ENCODE measurements at places on chromosomes 5 and 9.

GRCh38 chr5:57736716-57737115, 254.1 kb upstream of the ACTBL2 start:
- no peak for DNase-seq

GRCh38 chr5:98698359-98698758, 75.1 kb upstream of the RGMB start:
- no peak for DNase-seq

GRCh38 chr9:27622693-27623340, 49.5 kb upstream of the C9orf72 start:
- no peak for DNase-seq

DNA sequence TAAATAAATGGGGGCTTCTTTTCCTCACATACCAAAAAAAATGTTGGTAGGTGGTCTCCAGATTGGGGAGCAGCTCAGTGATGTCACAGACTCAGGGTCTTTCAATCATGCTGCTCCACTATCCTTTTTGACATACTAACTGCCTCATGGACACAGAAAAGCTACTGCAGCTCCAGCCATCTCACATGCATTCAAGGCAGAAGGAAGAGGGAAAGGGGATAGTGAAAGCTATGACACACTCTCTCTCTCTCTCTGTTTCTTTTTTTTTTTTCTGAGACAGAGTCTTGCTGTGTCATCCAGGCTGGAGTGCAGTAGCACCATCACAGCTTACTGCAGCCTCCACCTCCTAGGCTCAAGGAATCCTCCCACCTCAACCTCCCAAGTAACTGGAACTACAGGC, 7.9 kb upstream of the ADGRD2 start:
- DNase-seq, result no peak

GRCh38 chr5:74401281-74401945, 239.1 kb downstream of the ENC1 start:
- DNase-seq, result no peak

GRCh38 chr9:114820776-114821501, 15.1 kb upstream of the TNFSF15 start:
- DNase-seq, result no peak

- no peak for DNase-seq
Observed at GRCh38 chr9:37408933-37409710, 13.4 kb upstream of the GRHPR start.

DNA sequence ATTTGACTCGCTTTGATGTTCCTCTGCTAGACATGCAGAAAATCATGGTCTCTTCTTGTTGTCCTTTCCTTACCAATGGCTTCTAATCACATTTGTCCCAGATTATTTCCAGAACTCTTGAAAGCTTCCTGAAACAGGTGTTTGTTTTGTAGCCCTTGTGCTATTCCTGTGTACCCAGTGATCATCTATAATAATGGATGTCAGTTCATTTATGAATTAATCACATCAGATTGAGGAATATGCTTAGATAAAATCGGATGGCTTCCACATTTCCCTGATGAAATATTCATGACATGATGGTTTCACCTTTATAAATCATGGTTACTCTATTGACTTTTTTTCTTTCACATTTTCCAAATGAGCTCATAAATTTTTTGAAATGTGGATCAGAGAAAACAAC, 359.0 kb upstream of the DMAC1 start:
- DNase-seq, result no peak

All from vagina (tissue), 2 donors.